ENCODE measurements at places on chromosomes 12 and 14.

DNA sequence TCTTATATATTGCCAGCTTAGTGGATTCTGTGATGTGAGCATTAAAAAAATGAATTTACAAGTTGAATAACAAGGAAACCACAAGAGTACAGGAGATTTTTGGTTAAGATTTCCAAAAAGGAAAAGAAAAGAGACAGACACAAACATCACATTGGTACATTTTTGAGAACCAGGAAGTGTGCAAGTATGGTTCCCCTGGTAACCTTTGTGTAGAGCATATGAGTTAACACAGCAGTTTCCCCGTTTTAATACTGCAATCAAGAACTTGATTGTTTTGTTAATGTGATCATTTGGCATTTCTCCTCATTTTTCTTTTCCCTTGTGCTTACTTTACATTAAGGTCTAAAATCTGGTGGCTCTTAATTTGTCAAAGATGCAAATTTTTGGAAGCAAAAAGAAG is 490.4 kb upstream of the ATP2B1 start:
- DNase-seq = no peak

DNA sequence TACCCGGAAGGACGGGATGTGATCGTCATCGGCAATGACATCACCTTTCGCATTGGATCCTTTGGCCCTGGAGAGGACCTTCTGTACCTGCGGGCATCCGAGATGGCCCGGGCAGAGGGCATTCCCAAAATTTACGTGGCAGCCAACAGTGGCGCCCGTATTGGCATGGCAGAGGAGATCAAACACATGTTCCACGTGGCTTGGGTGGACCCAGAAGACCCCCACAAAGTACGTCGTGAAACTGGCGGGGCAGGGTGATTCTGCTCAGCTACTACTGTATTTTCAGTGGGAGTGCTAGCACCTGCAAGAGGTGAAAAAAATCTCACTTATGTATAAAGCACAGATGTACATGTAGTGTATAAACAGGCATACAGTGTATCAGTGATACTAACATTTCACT is 62.9 kb downstream of the FOXN4 start:
- DNase-seq = no peak

GRCh38 chr14:57378661-57379060 is 11.7 kb upstream of the NAA30 start:
- no peak for DNase-seq

DNA sequence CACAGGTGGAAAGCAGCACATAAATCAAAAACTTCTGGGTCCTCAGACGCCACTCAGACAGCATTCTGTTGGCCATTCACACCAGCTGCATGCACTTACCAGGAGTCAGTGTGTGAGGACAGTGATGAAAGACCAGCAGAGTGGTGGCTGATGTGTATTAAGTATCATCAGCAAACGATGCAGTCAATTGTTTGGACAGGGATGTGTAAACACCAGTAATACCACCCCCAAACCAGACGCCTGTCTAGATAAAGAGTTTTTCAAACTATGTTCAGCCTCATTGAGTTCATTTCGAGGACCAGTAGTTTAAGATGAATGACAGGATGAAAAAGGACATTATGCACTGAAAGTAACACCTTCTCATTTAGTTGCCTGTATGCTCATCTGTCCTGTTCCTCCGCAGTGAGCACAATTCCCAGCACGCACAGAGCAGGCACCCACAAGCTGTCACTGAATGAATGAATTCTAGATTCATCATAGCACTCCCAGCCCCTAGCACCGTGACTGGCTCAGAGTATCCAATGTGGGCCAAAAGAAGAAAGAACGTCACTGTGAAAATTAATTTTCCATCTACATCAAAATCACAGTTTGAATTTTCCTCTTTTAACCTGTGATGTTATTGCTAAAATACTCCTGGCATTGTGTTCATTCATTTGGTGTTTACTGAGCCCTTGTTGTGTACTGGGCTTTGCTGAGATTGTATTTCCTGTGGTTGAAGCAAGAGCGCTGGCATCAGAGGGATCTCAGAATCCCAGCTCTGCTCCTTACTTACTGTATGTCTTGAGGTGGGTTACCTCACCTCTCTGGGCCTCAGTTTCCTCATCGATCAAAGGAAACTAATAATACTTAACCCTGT is 124.8 kb upstream of the NOS1 start:
- DNase-seq = no peak

GRCh38 chr12:27285403-27285802 is 41.3 kb downstream of the STK38L start:
- no peak for DNase-seq

DNA sequence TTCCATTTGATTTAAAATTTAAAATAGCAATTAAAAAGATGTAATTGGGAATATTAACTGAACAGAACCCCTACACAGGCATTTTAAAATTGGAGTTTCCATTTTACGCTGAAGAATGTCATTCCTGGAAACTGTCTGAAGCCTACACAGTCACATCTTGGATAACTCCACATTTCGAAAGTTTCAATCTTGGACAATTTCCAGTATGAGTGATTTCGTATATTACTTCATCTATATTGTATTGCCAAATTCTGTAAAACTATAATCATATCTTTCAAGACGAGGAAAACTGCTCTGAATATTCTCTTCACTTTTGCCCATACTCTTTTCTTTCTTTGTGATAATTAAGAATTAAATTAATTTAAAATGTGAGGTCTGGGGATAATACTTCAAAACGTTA is 194.2 kb upstream of the ABCD2 start:
- DNase-seq = no peak

DNA sequence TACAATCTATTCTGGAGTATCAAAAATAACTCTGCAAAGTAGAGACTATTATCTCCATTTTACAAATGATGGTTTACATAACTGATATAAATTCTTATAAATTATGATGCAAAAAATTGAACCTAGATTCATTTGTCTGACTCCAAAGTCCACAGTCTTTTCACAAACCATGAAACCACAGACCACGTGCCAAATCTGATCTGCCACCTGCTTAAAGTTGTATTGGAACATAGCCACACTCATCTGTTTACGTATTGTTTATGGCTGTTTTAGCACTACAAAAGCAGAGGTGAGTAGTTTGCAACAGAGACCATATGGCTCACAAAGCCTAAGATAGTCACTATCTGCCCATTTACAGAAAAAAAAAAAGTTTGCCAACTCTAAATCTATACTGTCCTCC is 105.3 kb downstream of the KCNH5 start:
- DNase-seq = no peak

DNA sequence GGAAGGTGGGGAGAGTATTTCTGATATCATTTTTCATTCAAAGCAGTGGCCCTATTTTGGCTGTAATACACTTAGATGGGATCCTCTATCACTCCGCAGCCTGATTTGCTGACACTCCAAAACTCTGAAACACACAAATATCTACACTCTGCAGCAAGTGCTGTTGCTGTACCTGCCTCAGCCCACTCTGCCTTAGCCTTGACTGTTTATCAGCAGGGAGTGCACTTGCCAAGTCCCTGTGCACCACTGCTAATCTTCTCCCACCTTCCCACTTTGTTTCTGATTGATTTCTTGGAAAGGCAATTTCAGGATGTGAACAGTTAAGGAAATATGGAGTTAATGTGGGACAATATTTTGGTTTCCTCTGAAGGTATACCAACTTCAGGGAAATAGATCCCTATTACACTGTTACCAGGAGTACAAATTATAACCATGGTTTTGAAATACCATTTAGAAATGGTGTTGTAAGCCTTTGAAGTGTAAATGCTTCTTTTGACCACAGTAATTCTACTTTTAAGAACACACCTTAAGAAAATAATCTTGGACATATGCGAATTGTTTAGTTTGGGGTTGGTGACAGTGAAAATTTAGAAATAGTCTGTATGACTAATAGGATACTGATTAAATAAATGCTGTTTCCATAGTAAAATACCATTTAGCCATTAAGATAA is 59.3 kb downstream of the MBIP start:
- DNase-seq = no peak

DNA sequence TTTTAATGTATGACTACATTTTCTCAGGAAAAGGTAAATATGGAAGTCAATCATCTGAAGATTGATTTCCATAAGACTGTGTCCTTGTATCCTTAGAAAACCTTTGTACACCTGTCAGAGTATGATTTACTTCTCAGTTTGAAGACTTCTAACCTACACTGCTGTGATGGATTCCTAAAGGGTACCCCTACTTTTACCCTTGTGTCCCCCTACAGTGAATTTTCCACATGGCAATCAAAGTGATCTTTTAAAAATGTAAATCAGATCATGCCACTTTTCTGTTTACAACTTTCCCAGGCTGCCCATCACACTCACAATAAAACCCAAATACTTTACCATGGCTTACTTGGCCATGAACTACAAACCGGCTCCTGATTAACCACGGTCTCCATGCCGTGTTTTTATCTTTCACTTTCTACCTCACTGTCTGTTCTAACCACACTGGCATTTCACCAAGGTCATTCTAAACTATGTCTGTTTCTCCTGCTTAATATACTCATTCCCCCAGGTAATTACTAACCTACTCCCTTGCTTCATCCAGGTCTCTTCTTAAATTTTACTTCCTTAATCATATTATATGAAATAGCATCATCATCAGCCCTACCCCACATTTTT is 8.1 kb downstream of the DNAI7 start:
- no peak for DNase-seq

- DNase-seq = no peak
These were observed 182.4 kb downstream of the DICER1 start for GRCh38 chr14:94974893-94975292.

DNA sequence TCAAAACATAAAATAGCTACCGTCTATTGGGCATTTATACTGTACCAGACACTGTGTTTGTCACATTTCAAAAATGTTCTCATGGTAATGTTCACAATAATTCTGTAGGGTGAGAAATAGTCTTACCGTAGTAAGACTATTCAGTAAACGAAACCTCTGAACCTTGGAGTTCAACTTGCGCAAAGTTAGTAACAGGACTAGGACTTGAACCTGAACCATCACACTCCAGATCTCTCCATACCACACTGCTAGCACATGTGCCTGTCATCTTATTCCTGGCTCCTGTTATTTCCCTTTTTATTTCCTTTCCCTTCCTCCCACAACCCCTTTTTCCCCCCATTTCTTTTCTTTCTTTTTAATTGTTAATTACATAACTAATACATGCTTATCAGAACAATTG is 65.4 kb downstream of the PLEKHA5 start:
- no peak for DNase-seq

DNA sequence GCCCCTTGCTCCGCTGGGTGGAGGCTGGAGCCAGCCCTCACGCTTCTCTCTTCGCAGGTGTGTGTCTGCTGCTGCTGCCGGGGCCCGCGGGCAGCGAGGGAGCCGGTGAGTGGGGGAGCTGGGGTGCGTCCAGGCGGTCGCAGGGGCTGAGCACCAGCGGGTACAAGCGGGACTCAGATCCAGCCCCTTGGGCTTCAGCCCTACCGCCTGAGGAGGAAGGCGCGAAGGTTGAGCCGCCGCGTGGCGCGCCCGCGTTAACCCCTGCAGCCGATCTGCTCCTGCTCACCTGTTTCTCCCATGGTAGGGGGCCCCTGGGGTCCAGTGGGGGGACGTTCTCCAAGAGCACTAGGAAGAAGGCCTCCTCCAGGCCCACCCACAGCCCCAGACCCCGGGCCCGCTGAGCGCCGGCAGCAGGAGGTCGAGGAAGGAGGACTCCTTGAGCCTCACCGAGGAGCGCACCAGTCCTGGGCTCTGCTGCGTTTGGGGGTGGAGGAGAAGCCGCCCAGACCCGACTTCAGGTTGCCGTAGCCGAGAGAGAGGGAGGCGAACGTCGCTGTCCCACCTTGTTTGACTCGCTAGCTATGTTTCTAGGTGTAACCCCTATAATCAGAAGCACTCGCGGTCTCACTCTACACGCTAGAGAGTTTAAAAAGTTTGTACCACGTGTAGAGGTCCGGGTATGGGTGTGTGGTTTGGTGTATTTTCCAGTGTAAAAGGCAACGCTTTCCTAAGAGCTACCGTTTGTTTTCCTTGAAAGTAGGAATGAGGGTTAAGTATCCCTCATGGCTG is 834 bp downstream of the COCH start:
- DNase-seq = no peak

DNA sequence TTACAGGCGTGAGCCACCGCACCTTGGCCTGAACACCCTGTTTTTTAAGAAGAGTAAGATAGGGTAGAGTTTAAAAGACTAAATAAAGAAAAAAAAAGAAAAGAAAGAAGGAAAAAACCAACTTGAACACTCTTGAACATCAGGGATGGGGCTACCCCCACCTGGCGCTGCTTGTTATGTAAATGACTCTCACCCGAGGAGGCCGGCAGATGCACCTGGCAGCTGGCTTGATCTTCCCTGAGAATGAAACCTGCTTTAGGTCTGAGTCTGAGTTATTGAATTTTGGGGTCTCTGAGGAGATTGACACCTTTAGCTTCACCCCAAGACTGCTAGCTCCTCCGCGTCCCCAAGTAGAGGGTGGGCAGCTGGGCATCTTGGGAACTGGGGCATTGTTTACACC is 15.5 kb upstream of the MEG3 start:
- no peak for DNase-seq

GRCh38 chr14:60989599-60989998 is 8.6 kb downstream of the SLC38A6 start:
- DNase-seq = no peak

DNA sequence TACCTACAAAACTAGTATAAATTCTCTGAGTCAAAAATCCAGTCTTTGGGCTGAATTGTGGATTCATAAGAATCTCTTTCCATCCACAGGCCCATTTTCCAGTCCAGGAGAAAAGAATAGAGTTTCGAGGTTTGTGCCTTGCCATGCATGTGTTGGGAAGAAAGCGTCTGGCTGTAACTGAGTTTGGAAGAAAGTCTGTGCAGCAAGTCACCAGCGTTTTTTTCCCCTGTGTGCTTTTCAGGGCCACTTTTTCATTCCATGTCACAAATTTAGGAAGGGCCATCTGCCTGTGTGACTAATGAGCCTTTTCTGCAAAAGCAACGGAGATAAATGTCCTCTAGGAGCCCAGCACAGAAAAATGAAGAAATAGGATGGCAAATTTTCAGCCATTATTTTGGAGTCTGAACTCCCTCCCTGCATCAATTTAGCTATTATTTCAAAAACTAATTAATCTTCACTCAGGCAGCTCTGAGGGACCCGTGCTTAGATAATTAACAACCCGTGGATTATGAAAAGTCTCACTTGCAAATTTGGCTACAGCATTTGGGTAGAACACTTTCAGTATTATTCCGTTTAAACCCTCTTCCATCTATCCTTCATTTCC is 261.5 kb downstream of the SUDS3 start:
- DNase-seq = no peak

DNA sequence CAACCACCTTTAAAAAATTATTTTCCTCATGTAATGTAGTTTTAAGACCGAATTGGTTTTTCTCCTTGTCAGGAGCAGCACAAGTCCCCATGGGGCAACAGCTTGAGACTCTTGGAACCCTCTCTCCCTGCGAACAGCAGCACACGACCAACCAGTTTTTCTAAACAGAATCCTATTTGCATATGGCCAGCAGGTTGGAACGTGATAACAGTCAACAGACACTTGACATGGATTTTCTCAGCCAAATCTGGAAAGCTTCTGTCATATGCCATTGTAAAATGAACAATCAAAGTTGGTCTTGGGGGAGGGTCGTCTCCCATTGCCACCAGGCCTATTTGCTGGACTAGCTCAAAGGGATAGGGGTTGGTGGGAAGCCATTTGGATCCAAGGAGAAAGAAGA is 1915.0 kb upstream of the FLRT2 start:
- DNase-seq = no peak

GRCh38 chr12:117236456-117237001 is 46.3 kb upstream of the FBXO21 start:
- DNase-seq = peak; percentile 64

GRCh38 chr12:68235576-68235975 is 10.0 kb upstream of the IL26 start:
- no peak for DNase-seq
